ENCODE measurements at places on chromosomes 12 and 14.

- no peak for DNase-seq
Measured at GRCh38 chr12:78888568-78888967, 24.0 kb downstream of the SYT1 start.

GRCh38 chr12:98437166-98437565 lies 78.2 kb upstream of the TMPO start:
- DNase-seq: no peak

DNA sequence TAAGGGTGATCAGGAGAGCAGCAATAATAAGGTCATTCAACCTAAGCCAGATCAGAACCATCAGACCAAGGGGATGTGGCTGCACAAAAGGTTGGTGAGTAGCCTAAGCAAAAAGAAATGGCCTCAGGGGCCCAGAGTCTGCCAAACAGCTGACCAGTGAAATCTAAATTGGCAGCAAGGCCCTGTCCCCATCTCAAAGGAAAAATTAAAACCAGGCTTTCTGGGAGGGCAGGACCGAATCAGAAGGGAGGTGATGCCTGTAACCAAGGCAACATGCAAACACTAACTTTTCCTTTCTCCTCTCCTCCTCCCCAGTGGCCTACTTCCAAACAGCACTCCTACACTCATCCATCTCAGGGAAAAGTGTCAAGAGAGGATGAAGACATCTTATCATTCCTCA lies 256.4 kb downstream of the NUAK1 start:
- no peak for DNase-seq

DNA sequence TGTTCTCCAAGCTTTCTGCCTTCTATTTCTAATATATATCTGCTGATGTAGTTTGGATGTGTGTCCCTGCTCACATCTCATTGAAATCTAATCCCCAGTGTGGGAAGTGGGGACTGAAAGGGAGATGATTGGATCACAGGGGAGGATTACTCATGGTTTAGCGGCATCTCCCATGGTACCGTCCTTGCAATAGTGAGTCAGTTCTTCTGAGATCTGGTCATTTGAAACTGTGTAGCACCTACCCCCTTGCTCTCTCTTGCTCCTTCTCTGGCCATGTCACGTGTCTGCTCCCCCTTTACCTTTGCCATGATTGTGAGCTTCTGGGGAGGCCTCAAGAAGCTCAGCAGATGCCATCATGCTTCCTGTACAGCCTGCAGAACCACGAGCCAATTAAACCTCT lies 26.2 kb upstream of the ALX1 start:
- no peak for DNase-seq

DNA sequence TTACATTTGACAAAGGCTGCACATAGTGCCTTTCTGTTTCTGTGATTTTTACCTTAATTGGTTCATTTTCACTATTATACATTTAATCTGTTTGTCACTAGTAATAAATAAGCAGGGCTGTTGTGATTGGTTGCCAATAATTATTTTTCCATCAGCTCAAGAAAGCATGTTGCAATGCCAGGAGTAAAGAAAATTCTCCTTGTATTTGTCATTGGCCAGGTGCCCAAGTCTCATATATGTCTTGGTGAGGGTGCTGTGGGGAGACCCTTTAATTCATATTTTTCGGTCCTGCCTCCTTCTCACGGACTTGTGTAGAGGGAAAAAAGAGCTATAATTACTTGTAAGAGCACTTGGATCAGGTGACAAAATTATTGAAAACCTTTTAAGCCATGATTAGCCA lies 108.0 kb downstream of the KITLG start:
- no peak for DNase-seq
